ENCODE measurements at places on chromosomes 12 and 14. TPM values are rescaled to one million over a fixed set of nuclear protein-coding genes. Genes with fewer than 3 reads are reported as not detected.

The PFDN5 gene
- 600 TPM for total RNA-seq

The TGM1 gene
- total RNA-seq, result 4.3 TPM

The CLEC14A gene
- not detected for total RNA-seq

The FBXO33 gene
- total RNA-seq, result 47.8 TPM

The CLEC12A gene
- 4.6 TPM for total RNA-seq

The BATF gene
- total RNA-seq, result 20.3 TPM

The RASSF9 gene
- not detected for total RNA-seq

The ADSS1 gene
- 2.4 TPM for total RNA-seq
